ENCODE measurements at places on chromosomes 2 and 18. TPM values are rescaled to one million over a fixed set of nuclear protein-coding genes. Genes with fewer than 3 reads are reported as not detected.
A peak's percentile ranks its signal among the peaks of the same experiment; 100 is the strongest.

SDC1 gene
- 11.8 TPM for total RNA-seq

GKN2 gene
- not detected for total RNA-seq

NOP58 gene
- 41.3 TPM for total RNA-seq

TDRD15 gene
- total RNA-seq = not detected

CFC1B gene
- not detected for total RNA-seq

LAMA1 gene
- total RNA-seq = 8.3 TPM

LRRC30 gene
- total RNA-seq = not detected

GRCh38 chr18:33716061-33716683 lies 138.2 kb downstream of the ASXL3 start:
- no peak overlapping the region for H3K27ac ChIP-seq
- H3K27me3 ChIP-seq = no peaks in the 10 kb centered on the region
- DNase-seq = no peak
- H3K4me1 ChIP-seq = no peaks in the 10 kb centered on the region

GRCh38 chr2:176852667-176853066 lies 359.9 kb upstream of the HNRNPA3 start:
- no peak overlapping the region for H3K27ac ChIP-seq
- no peaks in the 10 kb centered on the region for H3K36me3 ChIP-seq
- H3K4me3 ChIP-seq = no peak overlapping the region
- DNase-seq = no peak

DNA sequence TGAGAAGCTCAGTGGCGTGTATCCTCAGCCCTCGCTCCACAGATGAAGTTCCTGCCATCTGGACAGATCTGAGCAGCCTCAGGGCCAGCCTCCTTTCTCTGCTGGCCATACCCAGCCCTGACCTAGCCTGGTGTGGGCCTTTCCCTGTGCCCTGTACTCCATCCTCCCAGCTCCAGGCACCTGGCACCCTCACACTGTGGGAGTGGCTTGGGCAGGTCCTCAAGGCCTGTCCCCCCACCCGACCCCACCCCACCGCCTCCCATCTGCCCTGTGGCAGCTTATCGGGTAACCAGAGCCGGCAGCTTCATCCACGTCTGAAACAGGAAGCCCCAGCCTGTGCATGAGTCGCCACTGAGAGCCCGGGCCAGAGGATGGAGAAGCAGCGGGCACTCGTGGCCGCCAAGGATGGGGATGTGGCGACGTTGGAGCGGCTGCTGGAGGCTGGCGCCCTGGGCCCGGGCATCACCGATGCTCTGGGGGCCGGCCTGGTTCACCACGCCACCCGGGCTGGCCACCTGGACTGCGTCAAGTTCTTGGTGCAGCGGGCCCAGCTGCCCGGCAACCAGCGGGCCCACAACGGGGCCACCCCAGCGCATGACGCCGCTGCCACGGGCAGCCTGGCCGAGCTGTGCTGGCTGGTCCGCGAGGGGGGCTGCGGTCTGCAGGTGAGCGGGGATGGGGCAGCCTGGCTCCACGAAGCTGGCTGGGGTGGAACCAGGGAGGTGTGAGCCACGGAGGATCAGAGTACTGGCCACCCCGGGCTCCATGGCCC lies at the start of gene ESPNL:
ESPNL (plus strand) TSS at position 292 of the 772 bp plus-strand sequence; CDS start at position 372, 80 bp downstream.
- no peak within 1 kb of the TSS for H3K27ac ChIP-seq
- H3K27me3 ChIP-seq = no peaks in the 10 kb centered on the region
- H3K36me3 ChIP-seq = no peaks in the 10 kb centered on the region
- peak; percentile 84 for DNase-seq

DNA sequence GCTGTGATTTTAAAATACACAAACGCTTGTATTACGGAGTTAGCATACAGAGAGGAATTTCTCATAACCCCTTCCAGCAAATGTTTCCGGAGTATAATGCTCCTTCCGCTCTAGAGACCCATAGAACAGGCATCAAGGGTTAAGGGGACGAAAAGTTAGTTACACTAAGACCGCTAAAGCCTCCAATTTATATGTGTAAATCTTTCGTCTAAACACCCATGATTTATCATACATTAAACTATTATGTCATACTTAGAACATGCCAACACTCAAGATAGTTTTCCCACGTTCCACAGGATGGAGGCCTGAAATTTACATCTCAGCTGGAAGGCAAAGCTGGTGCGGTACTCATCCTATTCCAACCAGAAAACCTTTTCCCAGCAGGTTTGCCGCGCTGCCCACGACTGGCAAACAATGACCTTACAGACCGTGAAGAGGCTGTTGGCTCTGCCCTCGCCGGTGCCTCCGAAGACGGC lies 650 bp downstream of the ORMDL1 start:
- peak overlapping the region; percentile 85 for H3K4me3 ChIP-seq
- peaks cover 18% of the 10 kb centered on the region for H3K4me1 ChIP-seq
- H3K36me3 ChIP-seq = peaks cover 32% of the 10 kb centered on the region
- H3K27ac ChIP-seq = peak overlapping the region; percentile 95
- no peaks in the 10 kb centered on the region for H3K27me3 ChIP-seq

GRCh38 chr2:96727431-96727830 lies 12.4 kb downstream of the LMAN2L start:
- H3K27ac ChIP-seq = no peak overlapping the region
- H3K4me1 ChIP-seq = peaks cover 16% of the 10 kb centered on the region
- no peak for DNase-seq
- no peak overlapping the region for H3K4me3 ChIP-seq
- peaks cover 39% of the 10 kb centered on the region for H3K36me3 ChIP-seq
- no peaks in the 10 kb centered on the region for H3K27me3 ChIP-seq

DNA sequence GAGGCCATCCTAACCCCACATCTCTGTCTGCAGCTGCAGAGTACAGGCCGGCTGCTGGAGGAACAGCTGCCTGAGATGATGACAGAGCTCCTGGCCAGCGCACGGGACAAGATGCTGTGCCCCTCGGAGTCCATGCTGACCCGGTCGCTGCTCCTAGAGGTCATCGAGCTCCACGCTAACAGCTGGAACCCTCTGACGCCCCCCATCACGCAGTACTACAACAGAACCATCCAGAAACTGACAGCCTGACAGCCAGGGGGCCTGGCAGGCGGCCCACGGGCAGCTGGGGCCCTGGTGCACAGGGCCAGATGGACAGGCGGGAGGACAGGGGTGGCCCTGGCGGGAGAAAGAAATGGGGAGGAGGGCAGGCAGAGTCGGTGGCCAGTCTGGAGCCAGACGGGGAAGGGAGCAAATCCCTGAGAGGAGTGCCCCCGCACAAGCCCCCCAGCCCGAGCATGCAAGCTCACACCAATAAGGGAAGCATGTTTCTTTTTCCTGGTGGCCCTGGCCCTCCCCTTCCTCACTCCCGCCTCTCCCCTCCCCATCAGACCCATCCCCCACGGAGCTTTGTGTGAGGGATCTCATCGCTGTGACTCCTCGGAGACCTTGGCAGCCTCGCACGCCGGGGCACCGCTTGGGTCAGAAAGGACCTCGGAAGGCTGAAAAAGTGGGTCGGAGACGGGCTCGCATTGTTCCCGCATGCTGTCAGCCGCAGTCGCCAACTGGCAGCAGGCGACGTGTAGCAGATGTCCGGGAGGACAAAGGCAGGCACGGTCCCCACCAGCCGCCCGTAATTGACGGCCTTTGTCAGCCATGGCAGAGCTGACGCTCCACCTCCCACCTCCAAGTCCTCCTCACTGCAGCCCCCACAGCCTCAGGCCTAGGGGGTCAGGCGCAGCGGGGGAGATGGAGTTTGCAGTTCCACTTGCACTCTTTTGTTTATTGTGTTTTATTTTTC lies 91.2 kb downstream of the SMAD7 start:
- H3K36me3 ChIP-seq = peaks cover 5% of the 10 kb centered on the region
- DNase-seq = peak; percentile 52
- no peaks in the 10 kb centered on the region for H3K27me3 ChIP-seq
- no peak overlapping the region for H3K4me3 ChIP-seq
- peak overlapping the region; percentile 54 for H3K27ac ChIP-seq
- H3K4me1 ChIP-seq = peaks cover 32% of the 10 kb centered on the region

GRCh38 chr18:68985172-68985820 lies 187.4 kb downstream of the CCDC102B start:
- DNase-seq = no peak
- H3K4me3 ChIP-seq = no peak overlapping the region
- no peaks in the 10 kb centered on the region for H3K27me3 ChIP-seq
- H3K36me3 ChIP-seq = no peaks in the 10 kb centered on the region
- no peaks in the 10 kb centered on the region for H3K4me1 ChIP-seq

GRCh38 chr2:179218848-179219594 lies 45.6 kb downstream of the SESTD1 start:
- no peaks in the 10 kb centered on the region for H3K36me3 ChIP-seq
- H3K27ac ChIP-seq = no peak overlapping the region
- no peaks in the 10 kb centered on the region for H3K27me3 ChIP-seq
- no peak overlapping the region for H3K4me3 ChIP-seq
- DNase-seq = peak; percentile 69
- no peaks in the 10 kb centered on the region for H3K4me1 ChIP-seq

DNA sequence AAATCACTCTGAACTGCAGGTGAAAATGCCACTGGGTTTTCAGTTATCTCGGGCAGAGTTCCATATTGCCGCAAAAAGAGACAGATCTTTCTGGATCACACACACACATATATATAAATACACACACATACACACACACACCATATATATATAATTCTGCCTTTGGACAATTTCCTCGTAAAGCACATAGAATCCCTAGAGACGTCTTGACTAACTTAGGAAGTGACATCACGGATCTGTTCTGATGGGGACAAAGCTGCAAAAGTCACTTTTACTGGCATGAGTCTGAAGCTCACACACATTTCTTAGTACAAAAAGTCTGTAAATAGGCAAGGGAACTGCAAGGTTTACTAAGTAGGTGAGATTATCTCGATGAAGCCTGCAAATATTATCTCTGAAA lies 28.6 kb upstream of the MBOAT2 start:
- H3K27me3 ChIP-seq = no peaks in the 10 kb centered on the region
- no peak overlapping the region for H3K4me3 ChIP-seq
- no peaks in the 10 kb centered on the region for H3K36me3 ChIP-seq
- DNase-seq = no peak

- DNase-seq = no peak
- peaks cover 4% of the 10 kb centered on the region for H3K4me1 ChIP-seq
- H3K27me3 ChIP-seq = peaks cover 22% of the 10 kb centered on the region
- H3K36me3 ChIP-seq = no peaks in the 10 kb centered on the region
Observed at GRCh38 chr2:208189069-208189809, 591 bp downstream of the C2orf80 start.

DNA sequence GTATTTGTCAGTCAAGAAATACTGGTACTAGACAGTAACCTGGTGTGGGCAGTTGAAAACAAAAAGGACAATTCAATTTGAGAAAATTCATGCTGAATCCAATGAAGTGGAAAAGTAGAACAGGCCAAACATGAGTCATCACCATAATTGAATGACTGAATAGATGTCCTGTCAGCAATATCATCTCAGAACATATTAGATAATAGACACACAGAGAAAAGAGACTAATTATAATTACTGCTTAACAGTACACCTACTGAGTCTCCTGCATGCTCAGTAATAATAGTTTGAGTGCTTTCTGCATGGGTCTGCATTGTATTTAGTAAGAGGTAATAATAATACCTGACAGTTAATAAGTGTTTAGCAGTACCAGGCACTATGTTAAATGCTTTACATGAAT lies 138.6 kb upstream of the ZC3H15 start:
- H3K4me3 ChIP-seq = no peak overlapping the region
- no peak overlapping the region for H3K27ac ChIP-seq
- peaks cover 3% of the 10 kb centered on the region for H3K4me1 ChIP-seq
- no peaks in the 10 kb centered on the region for H3K36me3 ChIP-seq

GRCh38 chr2:106532236-106532635 lies 45.1 kb downstream of the CD8B2 start:
- H3K4me1 ChIP-seq = no peaks in the 10 kb centered on the region
- no peak for DNase-seq
- no peak overlapping the region for H3K4me3 ChIP-seq
- H3K27ac ChIP-seq = no peak overlapping the region

DNA sequence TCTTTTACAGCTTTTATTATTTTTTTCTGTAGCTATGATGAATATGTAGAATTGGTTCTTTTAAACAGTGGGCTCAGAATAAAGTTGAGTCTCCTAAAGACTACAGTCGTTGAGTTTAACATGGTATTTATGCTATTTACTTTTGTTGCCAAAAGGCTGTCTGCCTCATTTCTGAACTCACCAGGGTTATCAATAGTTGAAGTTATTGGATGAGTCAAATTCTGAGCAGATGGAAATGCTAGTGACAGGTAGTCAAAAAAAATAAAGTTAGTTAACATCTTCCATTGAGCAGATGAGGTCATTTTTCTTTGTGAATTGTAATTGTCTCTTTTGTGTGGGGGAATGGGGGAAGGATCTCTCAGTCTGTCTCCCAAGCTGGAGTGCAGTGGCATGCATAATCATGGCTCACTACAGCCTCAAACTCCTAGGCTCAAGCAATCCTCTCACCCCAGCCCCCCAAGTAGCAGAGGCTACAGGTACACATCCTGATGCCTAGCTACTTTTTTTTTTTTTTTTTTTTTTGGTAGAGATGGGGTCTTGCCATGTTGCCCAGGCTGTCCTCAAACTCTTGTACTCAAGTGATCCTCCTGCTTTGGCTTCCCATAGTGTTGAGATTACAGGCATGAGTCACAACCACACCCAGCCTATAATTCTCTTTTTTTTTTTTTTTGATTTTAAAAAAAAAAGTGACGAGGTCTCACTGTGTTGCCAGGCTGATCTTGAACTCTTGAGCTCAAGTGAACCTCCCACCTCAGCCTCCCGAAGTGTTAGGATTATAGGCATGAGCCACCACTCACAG lies 8.9 kb downstream of the PAPOLG start:
- DNase-seq = no peak
- no peak overlapping the region for H3K4me3 ChIP-seq
- peaks cover 45% of the 10 kb centered on the region for H3K36me3 ChIP-seq
- no peak overlapping the region for H3K27ac ChIP-seq
- H3K27me3 ChIP-seq = no peaks in the 10 kb centered on the region

DNA sequence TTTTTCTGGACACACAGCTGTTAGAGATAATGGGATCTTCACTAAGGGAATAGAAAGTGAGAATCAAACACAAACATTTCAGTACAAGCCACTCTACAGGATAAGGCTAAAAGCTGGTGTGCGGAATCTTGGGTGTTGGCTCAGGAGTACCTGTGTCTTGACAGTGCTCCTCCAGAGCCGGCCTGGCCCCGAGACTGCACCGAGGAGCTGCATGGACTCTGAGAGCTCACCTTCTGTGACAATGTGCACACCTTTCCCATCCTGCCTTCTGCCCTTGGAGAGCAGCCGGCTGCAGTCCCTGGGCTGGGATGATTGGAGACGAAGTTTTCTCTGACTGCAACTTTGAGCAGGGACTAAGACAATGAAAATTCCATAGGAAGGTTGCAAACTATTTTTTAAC lies 89.1 kb downstream of the TMEM182 start:
- H3K27ac ChIP-seq = no peak overlapping the region
- no peak overlapping the region for H3K4me3 ChIP-seq
- DNase-seq = no peak

- DNase-seq = no peak
- no peaks in the 10 kb centered on the region for H3K36me3 ChIP-seq
- H3K27me3 ChIP-seq = no peaks in the 10 kb centered on the region
- H3K4me3 ChIP-seq = no peak overlapping the region
Observed at GRCh38 chr2:229419158-229419557, 148.1 kb upstream of the PID1 start.

GRCh38 chr2:42345986-42346385 lies 15.0 kb downstream of the COX7A2L start:
- no peak overlapping the region for H3K4me3 ChIP-seq
- H3K36me3 ChIP-seq = peaks cover 7% of the 10 kb centered on the region
- DNase-seq = peak; percentile 62
- H3K27me3 ChIP-seq = no peaks in the 10 kb centered on the region

All from osteoblast (primary cell).